ENCODE measurements at places on chromosomes 1 and 21.

DNA sequence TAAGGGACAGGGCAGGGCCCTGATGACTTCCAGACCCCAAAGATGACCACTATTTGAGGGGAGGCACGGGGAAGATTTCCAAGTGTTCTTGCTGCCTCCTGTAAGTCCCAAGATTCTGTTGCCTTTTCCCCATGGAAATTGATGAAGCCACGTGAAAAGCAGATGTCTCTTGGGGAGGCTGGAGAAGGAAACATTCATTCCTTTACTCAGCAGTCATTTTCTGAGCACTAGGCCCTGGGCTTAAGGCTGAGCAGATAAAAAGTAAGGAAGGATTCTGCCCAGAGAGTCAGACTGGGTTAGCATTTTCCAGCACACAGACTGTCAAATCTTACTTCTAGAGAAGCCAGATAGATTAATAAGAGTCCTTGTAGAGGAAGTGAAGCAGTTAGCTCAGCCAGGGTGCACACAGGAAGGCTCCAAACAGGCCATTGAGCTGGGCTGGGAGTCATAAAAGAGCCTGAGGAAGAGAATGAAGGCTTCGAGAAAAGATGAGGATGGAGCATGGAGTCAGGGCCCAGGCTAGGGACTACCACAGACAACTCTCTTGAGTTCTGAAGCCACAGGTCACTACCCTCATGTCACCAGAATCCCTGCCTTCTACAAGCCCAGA is 10.1 kb downstream of the EXTL1 start:
- DNase-seq, result no peak

GRCh38 chr1:1164701-1165451 is 8.8 kb upstream of the TTLL10 start:
- no peak for DNase-seq

GRCh38 chr1:206957639-206958038 is 11.4 kb upstream of the PIGR start:
- DNase-seq, result no peak

- no peak for DNase-seq
Measured at GRCh38 chr1:203308923-203309331, 3.6 kb downstream of the BTG2 start.

GRCh38 chr1:16374266-16374665 is 7.2 kb downstream of the SZRD1 start:
- no peak for DNase-seq

DNA sequence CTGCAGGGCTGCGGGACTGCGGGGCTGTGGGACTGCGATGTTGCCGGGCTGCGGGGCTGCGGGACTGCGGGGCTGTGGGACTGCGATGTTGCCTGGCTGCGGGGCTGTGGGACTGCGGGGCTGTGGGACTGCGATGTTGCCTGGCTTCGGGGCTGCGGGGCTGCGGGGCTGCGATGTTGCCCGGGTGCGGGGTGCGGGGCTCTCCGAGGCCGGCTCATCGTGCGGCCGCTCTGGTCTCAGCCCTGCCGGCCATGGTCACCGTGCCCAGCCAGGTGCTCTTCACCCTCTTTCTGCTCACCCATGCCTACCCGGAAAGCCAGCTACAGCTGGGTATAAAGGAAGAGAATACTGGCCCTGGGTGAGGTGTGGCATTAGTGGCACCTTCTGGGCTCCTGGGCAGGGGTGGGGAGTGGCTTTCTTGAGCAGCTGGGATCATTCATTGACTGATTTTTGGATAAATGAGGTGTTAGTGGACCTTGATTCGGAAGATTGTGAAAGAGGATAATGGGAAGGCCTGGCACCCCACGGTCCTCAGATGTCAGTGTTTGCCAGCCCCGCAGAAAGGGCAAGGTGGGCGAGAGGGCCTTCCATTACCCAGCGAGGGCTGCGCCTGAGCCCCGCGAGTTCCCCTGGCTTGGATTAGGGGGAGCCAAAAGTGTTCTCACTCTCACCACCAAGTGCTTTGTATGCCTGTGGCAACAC is 36.3 kb downstream of the COQ8A start:
- no peak for DNase-seq

GRCh38 chr1:206612129-206612876 is at the start of gene EIF2D:
Gene EIF2D (minus strand): TSS chr1:206612465. CDS start chr1:206612342, 123 bp downstream.
- DNase-seq, result peak; percentile 72

DNA sequence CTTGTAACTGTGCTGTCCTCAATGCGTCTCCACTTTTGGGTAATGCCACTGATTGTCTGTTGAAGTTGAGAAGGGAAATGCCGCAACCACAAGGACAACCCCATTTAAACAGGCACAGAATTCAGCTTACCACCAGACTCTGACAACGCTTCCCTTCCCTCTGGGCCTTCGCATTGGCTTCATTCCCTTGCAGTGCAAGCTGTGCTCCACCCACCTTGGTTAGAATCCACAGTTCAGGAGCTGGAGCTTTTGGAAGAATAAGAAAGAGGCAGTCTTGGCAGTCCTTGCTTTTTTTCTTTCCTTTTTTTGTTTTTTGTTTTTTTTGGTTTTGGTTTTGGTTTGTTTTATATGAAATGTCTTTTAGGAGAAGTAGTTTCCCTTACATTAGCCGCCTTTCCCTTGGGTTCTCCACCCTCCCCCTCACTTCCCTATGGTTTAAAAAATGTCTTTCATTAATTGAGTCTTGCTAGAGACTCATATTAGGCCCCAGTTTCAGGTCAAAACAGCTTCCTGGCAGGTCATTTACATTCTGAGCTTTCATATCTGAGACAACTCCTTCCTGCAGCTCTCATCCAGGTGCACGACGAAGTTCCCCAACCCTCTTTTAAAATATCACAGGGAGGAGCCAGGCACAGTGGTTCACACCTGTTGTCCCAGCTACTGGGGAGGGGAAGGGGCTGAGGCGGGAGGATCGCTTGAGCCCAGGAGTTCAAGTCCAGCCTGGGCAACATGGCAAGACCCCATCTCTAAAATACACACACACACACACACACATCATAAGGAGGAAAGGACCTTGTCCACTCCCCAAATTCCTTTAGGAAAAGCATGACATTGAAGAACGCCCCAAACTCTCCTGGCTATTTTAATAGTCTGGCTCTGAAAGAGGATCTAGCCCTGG is 20.7 kb upstream of the LAX1 start:
- no peak for DNase-seq

DNA sequence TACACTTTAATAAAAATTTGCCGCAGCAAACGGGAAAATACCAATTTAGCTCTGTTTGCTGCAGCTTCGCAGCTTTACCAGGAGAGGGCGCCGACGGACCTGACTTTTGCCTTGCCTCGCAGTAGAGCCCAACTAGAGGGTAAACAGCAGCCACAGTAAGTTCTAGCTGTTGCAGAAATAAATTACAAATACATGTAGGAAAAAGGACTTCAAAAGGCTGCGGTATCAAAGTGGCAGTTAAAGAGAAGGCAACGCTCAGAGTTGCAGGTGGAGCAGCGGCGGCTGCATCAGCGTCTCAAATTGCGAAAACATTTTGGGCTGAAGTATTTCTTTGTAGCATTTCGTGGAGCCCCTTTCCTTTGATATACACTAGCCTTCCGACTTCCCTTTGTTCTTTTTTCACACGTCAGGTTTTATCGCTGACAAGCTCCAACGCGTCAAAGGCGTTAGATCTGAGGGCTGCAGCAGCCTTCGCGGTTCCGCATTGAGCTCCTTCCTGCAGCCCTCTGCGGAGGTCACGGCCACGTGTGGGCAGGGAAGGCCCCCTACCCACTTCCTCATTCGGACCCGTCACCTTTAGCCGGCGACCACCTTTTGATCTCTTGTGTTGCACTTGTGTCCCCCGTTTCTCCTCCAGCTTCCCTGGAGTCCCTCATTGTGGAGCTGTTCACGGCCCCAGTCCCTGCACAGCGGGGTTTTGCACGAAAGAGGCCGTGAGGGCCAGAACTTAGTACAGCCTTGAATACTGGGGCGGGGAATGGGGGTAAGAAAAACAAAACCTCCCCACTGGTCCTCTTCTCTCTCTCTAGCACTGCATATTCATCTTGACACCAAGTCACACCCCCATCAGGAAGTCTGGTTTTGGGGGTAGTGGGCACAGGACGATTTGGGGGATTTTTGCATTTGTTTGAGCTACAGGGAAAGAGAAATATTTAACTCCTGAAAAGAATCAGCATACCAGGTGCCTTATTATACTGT is 72.8 kb downstream of the S1PR1 start:
- DNase-seq, result peak; percentile 29

- DNase-seq, result no peak
Measured at GRCh38 chr1:26391450-26391849, 18.9 kb upstream of the ZNF683 start.

- peak; percentile 73 for DNase-seq
Measured at GRCh38 chr1:21324368-21325141, 34.3 kb upstream of the ECE1 start.

GRCh38 chr1:212754193-212754592 is 37.4 kb downstream of the NSL1 start:
- no peak for DNase-seq

DNA sequence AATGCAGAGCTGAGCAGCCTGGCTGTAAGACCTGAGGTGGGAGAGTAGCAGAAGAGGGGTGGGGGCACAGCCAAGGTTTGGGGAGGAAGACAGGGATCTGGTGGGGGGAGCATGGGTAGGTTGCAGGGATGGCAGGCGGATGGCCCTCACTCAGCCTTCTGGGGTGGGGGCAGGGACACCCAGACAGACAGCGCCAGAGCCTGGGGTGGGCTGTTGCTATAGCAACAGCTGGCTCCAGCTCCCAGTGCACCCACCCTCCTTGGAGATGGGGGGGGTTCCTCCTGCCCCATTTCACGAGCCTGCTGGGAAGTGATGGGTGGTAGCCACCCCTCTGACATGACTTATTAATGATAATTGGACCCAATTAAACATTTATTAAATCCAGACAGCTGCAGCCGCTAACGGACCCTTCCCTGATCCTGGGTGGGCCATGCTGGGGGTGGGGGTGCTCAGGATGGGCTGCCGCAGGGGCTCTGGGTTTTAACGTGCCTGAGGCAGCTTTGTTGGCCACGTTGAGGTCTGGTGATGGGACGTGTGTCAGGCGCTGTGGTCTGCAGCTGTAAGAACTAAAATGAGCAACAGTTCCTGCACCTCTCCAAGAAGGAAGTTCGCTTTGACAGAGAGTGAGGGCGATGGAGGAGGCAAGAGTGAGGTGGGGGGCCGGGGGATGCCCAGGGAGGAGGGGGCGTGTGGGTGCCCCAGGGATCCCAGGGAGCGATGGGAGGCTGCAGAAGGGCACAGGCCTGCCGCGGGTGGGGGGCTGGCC is 19.4 kb downstream of the AGRN start:
- no peak for DNase-seq

GRCh38 chr1:30816211-30817076 is 58.9 kb upstream of the LAPTM5 start:
- DNase-seq, result peak; percentile 94

GRCh38 chr21:45178070-45178608 is 103.8 kb downstream of the ADARB1 start:
- DNase-seq, result no peak

DNA sequence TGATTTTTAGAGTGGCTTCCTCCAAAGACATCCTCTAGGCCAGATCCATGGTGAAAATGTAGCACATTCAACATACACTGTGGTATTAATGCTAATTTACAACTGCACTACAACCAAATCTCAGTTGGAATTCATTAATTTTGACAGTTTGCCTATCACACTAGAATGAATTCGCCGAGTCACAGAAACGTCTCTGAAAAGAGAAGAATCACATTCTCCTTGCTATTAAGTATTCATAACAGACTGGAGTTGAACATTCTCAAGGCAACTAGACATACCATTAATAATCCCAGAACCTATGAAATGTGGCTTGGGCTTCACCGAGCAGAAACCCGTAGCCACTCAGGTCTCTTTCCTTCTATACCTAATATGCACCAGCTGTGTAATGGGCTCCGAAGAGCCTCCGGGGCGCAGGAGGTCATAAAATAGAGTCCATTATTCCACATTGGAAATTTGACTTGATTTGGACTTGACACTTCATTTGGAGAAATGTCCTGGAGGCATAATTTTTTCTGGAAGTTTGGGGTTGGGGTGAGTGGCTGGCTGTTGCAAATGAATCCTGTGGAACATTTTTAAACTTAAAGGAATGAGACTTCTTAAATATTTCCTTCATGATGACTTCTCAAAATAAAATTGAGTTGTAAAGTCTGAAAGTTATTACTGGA is 117.1 kb downstream of the DSCAM start:
- DNase-seq, result no peak

DNA sequence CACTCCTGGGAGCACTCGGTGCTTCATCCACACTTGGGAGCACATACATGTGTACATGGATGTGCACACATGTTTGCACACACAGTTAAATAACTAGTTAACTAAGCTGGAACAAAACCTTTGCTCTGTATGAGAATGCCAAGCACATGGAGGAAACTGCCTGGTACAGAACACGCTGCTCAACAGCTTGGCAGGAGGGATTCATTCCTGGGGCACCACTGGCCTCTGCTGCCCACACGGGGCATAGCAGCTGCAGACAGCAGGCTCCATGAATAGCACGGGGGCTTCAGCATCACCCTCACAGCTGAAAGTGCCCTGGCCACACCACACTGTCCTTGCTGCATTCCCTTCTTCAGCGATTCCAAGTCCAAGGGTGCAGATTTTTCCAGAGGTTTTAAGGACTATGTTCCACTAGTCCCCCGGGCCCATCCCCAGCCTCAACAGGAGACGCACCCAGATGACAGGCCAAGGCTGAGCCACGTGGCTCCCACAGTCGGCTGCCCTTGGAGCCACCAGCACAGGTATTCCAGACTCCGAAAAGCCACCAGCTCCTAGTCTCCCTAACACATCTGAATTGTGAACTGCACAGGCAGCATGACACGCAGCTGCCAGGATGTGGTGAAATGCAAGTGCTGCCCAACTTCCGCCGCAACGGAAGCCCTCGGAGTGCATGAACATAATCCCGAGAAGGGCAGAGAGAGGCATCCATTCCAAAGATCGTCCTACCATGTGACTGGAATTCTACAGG is 16.9 kb downstream of the NPHP4 start:
- DNase-seq, result no peak

DNA sequence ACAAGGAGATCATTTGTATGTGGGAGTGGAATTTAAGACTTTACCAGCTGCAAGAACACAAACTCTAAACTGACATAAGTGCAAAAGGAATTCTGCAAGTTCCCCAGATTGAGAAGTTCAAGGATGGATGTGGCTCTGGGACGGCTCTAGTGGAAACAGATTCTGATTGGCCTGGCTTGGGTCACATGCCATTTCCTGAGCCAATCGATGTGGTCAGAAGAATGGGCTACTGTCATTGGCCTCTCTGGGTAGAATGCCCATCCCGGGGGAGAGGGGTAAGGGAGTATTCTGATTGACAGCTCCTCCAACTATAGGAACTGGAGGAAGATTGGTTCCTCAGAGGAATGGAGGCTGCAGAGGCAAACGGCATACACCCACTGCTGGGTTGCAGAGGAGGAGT is 6.0 kb upstream of the IFNLR1 start:
- DNase-seq, result no peak

DNA sequence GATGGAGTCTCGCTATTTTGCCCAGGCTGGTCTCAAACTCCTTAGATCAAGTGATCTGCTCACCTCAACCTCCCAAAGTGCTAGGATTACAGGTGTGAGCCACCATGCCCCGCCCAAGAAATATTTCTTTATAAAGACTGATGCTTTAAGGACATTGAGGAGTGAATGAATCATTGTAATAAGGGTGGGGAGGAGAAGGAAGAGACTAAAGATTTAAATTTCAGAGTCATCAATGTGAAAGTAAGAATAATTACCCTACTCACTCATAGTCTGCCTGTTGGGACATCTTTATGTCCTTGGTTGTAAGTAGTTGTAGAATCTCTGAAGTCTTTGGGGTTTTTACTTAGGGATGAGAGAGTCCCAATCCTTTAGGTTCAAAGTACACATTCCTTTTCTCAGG is 7.3 kb downstream of the KDM1A start:
- DNase-seq, result no peak
